ENCODE measurements at places on chromosomes 7 and 10.

DNA sequence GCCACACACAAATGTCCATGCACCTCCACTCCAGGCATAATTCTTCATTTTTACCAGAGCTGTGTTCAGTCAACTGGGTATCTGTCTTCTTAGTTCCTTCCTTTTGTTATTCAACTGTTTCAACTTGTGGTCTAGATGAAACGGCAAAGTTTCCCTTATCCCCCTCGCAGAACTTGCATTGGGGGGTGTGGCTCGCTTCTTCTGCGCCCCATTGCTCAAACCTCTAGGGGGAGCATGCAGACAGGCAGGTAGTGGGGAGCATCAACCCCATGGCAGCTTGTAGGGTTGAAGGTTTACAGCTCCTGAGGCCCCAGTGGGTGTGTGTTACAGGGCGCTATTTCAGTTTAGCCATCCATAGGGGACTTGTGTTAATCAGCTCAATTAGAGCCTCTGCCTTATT, 38.3 kb upstream of the COBL start:
- DNase-seq = no peak

GRCh38 chr10:84238909-84239308, 2.4 kb downstream of the LRIT1 start:
- no peak for DNase-seq

GRCh38 chr10:21230219-21230618, 295.3 kb downstream of the SKIDA1 start:
- DNase-seq = no peak

DNA sequence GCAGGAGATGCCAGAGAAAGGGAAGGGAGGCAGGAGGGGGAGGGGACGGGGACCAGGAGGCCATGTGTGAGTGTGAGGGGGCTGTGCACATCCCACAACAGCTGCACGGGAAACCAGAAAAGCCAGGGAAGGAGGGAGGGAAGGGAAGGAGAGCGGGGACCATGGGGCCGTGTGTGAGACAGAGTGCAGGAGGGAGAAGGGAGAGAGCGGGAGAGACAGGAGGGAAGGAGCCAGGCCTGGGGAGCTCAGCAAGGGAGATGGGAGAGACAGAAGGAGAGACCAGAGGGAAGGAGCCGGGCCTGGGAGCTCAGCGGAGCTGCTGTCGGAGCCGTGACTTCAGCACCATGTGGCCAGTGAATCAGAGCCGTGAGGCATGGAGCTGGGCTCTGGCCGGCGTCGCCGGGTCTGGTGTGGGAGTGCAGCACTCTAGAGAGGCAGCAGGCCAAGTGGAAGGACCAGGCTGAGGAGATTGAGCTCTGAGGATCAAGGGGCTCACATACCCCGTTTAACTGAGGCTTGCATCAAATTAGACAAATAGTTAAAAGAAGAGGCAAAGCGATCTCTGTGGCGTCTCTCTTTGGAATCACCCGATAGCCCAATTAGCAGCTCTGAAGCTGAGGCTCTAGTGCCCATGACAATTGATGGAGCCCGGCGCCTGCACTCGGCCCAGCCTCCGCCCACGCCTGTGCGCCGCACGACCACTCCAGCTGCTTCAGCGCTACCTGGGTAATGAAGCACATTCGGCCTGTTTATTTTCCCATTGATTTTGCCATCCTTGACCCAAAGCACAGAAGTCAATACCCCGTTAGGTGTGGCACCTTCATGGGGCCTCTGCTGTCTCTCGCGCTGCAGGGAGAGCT, 150.4 kb downstream of the MAD1L1 start:
- no peak for DNase-seq

DNA sequence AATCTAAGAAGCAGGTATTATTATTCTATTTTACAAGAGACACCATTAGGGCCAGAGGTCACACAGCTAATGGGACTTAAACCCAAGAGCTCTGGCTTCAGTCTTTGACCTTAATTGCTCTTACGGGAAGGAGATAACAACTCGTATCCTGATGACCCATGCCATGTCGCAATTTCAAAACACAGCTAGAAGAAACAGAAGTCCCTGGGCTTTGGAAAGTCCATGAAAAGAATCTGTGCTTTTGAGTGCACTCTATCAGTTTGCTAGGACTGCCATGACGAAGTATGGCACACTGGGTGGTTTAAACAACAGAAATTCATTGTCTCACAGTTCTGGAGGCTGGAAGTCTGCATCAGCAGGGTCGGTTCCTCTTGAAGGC, 247.8 kb upstream of the AOAH start:
- no peak for DNase-seq

DNA sequence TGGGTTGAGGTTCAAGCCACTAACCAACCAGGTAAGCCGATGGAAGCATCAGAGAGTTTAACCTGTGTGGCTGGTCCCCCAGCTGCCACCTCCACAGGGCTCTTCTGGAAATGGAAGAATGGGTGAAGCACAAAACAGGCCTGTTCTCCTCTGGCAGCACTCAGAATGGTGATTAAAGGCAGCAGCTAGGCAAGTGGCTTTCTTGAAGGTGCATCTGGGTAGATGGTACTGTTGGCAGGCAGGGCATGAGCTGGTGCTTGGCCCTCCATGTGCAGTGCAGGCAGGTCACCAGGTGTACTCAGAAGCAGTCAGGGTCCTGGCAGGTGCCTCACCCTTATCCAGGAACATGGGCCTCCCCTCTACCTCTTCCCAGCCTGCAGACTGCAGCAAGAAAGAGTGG, 11.5 kb downstream of the AKR1E2 start:
- no peak for DNase-seq

DNA sequence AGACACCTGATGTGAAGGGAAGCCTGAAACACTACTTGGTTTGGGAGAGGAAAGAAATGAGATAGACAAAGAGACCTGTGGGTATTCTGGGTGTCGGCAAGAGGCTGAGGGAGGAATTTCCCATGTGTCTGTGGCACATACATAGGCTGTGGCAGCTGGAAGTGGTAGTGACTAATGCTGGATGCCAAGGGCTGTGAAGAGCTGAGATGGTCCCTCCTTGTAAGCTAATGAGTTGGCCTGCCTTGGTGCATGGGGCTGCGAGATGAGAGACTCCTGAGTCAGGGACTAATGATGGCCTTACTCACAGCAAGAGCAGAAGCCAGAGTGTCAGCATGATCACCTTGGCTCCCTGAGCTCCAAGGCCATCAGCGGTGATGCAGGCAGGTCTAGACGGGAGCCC, 119.0 kb upstream of the EEPD1 start:
- DNase-seq = no peak

DNA sequence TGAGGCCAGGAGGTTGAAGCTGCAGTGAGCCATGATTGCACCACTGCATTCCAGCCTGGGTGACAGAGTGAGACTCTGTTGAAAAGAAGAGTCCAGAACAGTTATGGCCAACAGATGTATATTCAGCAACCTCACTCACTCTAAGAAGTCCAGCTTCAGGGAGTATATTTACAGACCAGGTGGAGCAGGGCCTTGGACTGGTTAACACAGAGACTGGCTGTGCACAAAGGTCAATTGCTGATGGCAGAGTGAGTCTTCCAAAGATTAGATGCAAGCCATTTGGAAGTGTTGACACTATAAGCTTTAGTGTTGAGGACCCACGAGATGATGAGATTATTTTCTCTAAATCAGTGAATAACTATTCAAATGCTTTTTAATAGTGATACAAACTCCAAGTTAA, 24.9 kb downstream of the CLRN3 start:
- DNase-seq = no peak

DNA sequence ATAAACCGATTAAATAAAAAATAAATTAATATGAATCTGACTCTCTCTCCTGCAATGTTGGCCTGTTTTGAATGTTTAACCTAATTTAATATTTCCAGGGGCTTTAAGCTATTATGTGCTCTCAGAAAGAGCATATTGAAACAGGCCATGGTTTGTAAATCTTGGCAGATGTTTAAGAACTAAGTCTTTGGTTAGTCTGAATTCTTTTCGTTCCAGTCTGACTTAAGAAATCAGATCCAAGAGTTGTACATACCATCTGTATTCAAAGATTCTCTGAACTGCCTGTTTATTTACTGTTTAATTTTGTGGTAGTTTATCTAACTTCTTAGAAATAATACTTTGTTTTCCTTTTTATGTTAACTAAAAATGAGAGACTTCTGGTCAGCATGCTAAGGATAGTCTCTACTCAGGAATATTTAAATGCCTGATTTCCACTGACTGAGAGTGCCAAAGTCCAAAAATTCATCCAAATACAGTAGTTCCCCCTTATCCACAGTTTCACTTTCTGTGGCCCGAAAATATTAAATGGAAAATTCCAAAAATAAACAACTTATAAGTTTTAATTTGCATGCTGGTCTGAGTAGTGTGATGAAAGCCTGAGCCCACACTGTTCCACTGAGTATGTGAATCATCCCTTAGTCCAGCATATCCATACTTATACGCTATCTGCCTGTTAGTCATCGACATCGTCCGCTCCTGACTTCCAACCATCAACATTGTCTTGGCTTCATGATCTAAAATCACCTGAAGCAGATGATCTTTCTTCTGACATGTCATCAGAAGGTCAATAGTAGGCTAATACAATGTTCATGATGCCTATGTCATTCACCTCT, 238.1 kb upstream of the CSTF2T start:
- DNase-seq = no peak

DNA sequence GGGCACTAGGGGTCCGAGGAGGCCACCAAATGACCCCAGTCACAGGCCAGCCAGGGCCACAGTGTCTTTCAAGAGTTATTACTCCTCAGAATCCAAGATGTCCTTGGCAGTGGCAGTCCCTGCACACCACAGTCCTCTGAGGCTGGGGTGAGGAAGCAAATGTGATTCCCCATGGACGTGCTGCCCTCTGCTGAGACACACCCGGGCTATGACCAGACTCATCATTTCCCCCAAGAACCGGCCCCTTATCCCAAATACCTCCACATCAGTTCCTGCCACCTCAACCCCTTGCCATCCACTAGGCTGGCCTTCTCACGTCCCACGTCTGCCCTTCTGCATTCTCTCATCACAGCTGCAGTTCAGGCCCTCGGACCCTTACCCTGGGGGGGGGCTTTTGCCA, 5.0 kb downstream of the PRKAG2 start:
- no peak for DNase-seq

Data from activated T-cell treated with anti-CD3 and anti-CD28 coated beads for 1 hour (primary cell).